ENCODE measurements at places on chromosomes 7 and 10.
A peak's percentile ranks its signal among the peaks of the same experiment; 100 is the strongest.

- DNase-seq: no peak
Observed at GRCh38 chr10:49082766-49083165, 32.6 kb downstream of the VSTM4 start.

GRCh38 chr10:117534321-117535297 is 7.9 kb upstream of the EMX2 start:
- DNase-seq: no peak

- peak; percentile 37 for DNase-seq
Observed at GRCh38 chr10:24262929-24263590, 54.1 kb downstream of the KIAA1217 start.

DNA sequence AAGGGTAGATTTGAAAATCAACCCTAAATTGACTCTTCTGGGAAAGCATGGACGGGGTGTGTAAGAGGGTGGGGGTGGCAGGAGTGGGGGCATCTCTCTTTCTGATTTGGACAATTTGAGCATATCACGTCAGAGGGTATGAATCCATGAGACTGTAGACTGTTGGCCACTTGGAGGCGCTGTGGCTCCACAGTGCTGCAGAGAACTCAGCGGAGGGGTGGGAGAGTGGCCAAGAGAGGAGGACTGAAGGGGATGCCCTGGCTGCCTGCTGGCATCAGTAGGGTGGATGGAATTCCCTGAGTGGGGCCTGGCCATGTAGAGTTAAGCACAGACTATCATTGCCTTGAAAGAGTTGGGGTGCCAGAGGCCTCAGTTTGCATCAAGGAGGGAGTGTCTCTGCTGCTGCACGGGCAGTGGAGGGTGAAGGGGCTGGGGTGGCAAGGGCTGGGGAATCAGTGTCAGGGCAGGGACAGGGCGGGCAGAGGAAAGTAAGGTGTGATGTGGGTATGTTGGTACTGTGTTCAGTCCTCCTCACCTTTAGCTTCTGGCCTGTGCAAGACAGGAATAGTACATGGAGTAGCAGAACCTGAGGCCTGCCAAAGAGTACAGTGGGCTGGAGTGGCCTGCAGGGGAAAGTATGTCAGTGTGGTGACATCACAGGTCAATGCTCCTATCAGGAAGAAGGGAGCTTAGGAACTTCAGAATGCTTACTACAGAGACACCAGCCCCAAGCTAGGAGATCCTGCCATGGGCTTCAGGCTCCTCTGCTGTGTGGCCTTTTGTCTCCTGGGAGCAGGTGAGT is 133.5 kb upstream of the PRSS58 start:
- peak; percentile 21 for DNase-seq

DNA sequence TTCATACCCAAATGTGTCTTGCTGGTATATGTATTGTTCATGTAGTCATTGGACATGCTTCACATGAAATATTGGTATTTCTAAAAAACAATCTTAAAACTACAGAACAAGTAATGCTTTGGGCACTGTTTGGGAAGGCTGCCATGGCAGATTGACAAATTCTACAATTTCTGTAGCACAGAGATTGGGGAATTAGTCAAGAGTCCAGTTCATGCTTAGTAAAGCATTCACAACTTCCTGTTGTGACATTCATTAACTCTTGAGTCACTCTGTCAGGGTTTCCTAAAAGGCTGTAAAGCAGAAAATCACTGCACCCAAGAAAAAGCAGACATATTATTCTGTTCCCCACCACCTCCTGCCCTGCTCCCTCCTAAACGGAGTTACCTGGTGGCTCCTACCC is 398.9 kb downstream of the PHTF2 start:
- peak; percentile 15 for DNase-seq

DNA sequence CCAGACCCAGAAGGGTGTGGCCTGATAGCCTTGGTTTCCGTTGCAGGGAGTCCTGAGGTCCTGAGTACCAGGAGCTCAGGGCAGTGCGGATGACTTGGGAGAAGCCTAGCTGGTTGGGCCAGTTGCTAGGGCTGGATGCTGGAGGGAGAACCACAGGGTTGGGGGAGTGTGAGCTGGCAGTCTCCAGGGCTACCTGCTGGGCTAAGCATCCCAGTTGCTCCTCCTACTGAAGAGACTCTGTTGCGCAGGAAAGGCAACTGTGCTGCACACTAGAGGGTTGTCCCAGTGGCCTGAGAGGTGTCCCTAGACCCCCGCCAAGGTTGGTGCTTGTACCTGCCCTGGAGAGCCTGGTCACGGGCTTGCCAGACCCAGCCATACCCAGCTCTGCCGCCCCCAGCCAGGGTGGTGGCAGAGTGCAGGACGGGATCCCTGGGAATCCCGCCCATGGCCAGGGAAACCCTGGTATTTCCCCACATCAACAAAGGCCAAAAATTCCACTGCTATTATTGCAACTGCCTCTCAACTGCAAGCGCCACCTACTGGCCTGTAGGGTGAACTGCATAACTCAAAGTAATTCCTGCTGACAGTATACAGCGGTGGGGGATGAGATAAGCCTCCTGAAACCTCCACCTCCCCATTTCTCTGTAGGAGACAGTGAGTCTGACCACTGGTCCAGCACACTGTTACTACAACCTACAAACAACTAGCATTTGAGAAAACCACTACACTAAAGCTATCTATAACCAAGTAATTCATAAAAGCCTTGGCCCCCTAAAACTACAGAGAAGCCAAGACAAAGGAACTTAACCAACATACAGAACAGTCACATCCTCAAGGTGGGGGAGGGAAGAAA is 67.6 kb upstream of the DDC start:
- peak; percentile 75 for DNase-seq

DNA sequence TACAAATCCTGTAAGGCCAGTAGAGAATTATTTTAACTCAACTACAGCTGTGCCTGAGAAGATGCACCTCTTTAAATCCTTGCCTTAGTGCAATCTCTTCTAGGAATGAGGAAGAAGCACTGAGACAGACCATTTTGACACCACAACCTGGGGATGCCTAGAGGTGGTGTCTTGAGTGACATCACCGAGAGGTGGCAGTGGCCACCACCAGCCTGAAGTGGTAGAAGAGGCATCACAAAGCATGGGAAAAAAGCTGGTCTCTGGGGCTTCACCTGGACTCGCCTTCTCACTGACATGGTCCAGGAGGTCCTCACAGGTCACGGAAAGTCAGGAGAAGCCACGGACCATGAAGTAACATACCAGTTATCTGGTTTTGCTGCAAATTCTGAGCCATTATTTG is 99.2 kb upstream of the PDLIM1 start:
- DNase-seq: no peak

DNA sequence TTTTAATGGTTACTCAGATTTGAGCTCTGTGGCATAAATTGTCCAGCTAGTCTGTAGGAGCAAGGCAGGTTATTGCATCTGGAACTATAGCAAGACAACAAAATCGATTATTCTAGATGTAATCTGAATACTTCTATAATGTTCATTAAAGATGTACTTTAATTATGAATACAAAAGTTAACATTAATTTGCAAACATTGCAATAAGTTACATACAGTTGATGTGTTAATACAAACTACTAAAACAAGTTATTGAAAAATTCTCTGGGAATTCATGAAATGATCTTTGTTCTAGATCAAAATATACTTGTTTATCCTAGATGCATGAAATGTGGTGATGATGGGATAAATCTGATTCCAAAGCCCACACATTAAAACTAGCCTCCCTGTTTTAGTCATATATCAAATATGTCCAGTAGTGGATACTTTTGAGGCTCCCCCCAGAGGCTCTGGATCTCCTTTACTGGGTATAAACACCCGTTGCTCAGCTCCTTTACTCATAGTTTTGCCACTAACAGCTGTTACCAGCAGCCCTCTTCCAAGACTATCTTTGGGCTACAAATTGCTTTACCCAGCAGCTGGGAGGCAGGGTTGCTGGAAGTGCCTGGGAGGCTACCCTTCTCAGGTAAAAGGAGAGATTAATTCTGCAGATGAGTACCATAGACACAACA is 78.1 kb downstream of the ARL4A start:
- no peak for DNase-seq

Measured in choroid plexus epithelial cell (primary cell).